ENCODE measurements at places on chromosomes 12 and 14.
A peak's percentile ranks its signal among the peaks of the same experiment; 100 is the strongest.

DNA sequence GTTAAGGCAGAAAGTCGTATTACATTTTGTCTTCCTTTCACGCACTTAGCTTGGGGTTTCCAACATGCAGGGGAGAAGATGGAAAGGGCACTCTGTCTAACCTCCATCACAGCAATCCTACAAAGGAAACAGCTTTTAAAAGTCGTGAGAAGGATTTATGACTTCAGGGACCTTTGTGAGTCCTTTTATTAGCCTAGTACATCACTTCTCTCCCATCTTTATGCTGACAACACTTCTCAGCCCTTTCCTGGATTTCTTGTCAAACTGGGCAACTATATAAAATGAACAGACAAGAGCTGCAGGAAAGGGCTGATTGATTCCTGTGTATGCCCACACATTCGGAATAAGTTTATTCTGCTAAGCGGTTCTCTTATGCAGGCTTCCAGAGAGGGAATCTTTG is 159.0 kb downstream of the DERA start:
- no peak for DNase-seq

DNA sequence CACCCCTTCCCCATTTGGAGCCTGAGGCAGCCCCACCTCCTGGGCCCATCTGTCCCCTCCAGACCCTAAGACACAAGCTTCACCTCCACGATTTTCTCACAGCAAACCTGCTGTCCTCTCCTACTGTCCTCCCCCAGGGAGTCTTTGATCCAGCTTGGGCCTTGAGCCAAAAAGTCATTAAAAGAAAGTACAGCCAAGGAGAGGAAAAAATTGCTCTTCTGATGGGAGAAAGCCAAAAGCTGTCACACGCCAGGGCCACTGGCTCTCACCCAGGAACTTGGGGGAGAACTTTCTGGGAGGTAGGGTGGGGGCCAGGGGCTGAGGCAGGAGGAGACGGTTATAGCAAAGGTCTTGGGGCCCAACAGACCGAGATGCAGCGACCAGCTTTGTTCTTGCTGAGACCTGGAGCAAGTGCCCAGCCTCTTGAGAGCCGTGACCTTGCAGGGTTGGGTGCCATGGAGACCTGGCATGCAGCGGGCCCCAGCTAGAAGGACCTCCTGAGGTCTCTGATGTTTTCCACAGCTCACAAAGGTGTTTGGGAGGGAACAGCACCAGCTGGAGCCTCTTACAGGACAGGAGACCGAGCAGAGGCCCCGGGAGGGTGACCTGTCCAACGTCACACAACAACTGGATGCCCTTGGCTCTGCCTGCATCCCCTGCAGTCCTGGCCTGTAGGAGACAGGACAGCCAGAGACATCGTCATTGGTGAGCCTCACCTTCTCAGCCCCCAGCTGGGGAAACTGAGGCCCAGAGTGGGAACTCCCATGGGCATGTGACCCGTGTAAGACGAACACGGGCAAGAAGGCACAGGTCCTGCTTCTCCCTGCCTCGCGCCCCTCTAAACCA is 124.5 kb downstream of the CALM1 start:
- DNase-seq: no peak

GRCh38 chr12:76547526-76547925 is 12.0 kb downstream of the OSBPL8 start:
- no peak for DNase-seq

GRCh38 chr14:67856827-67857226 is 37.2 kb downstream of the RAD51B start:
- DNase-seq: no peak

- DNase-seq: peak; percentile 58
Measured at GRCh38 chr12:2613326-2614073, 181.3 kb upstream of the FKBP4 start.

GRCh38 chr14:35898217-35898775 is 72.2 kb downstream of the BRMS1L start:
- DNase-seq: no peak

DNA sequence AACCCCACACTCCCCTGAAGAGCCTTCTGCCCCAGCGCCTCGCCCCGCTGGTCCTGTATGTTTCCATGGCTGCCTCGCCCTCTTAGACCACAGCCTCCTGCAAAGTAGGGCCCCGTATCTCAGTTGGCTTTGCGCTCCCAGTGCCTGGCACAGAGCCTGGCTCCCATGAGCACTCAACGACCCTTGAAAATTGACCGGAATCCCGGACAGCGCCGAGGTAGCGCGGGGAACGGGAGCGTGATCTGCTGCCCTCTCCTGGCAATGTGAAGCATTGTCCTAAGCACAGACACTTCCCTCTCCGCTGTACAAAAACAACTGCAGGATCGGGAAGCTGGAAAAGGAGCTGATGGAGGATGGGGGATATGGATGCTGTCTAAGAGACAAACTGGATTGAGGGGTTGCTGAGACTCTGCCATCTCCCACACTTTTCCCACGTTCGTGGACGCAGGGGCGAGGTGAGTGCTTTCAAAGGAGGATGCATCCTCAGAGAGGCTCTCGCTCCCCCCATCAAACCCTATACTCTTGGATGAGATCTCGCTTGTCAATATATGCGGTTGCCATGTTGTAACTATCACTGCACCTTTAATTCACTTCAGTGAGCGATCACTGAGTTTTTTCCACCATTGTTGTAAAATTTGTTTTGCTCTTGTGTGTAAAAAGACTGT is 10.7 kb upstream of the FKBP4 start:
- peak; percentile 53 for DNase-seq

DNA sequence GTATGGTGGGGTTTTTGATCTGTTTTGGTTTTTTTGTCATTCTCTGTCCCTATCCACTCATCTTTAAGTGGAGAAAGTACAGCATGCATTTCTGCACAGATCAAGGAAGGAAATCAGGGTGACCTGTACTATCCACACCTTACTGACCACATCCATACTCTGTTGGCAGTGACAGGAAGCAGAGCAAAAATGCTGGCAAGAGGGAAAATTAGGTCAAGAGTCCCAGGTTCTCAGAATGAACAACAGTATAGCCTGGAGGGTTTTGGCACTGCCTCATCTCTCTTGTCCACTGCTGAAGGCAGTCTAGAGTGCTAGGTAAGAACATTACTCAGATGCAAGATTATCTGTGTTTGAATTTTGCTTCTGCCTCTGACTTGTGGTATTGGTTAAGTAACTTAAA is 70.7 kb downstream of the TAOK3 start:
- DNase-seq: no peak

- peak; percentile 44 for DNase-seq
Measured at GRCh38 chr14:100103250-100104005, 38.2 kb downstream of the EVL start.

- no peak for DNase-seq
Measured at GRCh38 chr12:71008616-71009015, 88.1 kb upstream of the PTPRR start.

GRCh38 chr12:123696207-123696606 is 15.9 kb upstream of the ATP6V0A2 start:
- no peak for DNase-seq

- no peak for DNase-seq
Measured at GRCh38 chr14:89503431-89503996, 86.5 kb upstream of the FOXN3 start.

DNA sequence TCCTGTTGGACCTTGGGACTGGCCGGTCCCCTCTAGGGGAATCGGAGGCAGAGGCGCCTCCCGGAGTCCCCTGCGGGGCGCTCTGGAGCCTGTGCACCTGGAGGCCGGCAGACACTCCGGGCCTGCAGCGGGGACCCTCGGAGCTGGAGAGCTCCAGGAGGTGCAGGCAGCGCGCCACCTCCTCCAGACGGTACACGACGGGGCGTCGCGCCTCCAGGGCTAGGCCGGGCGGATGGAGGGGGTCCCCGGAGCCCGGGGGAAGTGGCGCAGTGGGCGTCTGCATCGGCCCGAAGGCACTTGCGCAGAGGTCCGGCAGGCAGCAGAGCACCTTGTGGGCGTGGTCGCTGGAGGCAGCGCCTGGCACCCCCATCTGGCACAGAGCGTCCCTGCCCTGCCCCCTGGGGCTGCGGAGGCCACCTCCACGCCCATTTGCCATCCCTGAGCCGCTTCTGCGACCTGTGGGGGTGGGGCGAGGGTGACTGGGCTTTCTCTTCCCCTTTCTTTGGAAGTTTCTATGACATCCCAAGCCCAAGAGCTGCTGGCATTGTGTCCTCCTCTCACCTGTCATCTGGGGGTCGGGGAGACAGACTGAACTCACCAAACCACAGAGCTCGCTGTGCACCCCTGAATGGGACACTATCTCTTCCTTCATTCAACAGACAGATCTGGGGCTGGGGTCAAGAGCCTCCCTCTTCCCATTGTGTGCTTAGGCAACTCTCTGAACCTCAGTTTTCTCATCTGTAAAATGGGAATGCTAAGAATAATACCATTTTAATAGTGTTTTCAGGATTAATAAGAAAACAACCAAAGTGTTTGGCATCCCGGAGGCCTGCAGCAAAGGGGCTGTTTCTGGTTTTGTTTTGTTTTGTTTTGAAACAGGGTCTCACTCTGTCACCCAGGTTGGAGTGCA is 37.5 kb upstream of the CORO1C start:
- peak; percentile 25 for DNase-seq

- no peak for DNase-seq
Measured at GRCh38 chr12:27061317-27061716, 21.1 kb downstream of the C12orf71 start.

DNA sequence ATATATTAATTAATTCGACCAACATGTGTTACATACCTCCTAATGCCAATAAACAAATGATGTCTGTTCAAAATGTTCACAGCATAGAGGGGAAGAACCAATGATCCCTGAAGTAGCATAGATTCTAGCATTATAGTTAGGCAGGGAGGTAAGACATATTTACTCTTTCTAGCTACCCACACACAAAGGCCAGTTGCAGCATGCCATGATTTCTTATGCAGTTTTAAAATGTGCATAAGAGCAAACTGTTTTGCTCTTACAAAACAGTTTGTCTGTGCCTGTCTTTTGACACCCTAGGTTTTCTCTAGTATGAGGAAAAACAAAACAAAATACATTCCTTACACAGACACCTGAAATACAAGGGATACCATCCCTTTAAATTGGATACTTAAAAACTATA is 61.9 kb downstream of the SLC16A7 start:
- DNase-seq: no peak

GRCh38 chr12:121861636-121862254 is 3.1 kb upstream of the HPD start:
- no peak for DNase-seq

DNA sequence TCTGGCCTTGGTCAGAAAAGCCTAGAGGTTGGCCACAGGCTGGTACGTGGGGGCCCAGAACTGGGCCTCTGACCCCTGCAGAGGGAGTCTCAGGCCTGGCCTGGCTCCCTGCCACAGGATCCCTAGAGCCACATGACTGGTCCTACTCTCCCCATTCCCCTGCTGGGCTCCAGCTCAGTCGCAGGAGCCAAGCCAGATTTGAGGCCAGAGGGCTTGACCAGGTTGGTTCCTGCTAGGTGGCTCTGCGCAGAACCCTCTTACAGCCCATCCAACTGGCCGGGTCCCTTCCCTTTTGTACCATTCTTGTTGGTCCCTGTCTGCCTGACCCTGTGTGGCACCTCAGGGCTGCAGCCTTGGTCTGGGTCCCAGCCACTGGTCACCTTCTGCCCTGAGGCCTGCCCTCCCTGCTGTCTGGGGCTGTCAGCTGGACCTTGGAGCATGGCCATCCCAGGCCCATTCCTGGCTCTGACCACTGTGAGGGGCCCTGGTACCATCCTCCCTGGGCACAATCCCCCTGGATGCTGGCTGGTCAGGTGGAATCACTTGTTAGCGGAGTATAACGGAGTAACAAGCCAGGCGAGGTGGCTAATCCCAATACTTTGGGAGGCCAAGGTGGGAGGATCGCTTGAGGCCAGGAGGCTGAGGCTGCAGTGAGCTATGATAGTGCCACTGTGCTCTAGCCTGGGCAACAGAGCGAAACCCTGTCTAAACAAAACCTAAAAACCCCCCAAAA is 22.9 kb upstream of the PPP1R13B start:
- DNase-seq: no peak

GRCh38 chr14:97946641-97947040 is 1149.5 kb downstream of the VRK1 start:
- no peak for DNase-seq

DNA sequence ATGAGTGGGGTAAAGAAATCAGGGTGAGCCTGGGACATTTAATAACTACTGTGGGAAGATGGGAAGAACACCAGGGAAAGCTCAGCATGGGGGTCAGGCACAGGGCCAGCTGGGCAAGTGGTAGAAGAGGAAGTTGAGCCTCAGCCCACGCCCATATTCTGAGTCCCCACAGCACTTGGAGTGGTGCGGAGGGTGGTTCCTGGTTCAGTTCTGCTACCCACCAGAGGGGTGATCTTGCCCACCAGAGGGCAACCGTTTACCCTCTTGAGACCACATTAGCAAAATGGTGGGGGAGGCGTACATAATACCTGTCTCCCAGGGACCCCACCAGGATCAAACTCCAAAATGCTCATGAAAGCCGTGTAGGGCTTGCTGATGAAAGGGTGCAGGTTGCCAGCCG is 16.8 kb upstream of the ANKRD33 start:
- DNase-seq: no peak

DNA sequence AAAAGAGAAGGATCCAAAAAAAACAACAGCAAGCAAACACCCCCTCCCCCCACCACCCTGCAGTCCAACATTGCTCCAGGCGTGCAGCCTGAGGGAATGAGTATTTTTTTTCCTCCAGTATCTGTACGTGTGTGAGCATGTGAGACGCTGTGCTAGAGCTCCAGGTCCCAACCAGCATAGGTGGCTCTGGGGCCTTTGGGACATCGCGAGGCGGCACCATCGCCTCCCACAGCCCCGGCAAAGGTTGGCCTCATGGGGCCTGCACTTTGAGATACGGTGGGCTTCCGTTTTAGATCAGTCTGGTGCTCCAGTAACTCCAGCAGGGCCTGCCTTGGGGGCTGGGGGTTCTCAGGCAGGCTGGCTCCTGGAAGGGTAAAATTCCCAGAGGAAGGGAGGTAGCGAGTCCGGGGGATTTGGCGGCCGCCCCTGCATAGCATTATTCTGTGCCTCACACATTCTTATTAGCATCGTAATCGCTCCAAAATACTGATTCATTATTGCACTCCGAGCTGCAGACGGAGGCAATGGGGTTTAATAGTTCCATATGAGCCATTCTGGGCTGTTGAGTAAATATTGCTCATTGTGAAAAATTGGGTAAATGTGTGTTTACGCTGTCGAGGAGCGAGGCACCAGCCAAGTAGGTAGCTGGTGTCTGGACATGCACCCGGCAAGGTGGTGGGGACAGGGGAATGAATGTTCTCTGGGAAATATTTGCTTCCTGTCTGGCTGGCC is 143.1 kb upstream of the MYL2 start:
- no peak for DNase-seq

DNA sequence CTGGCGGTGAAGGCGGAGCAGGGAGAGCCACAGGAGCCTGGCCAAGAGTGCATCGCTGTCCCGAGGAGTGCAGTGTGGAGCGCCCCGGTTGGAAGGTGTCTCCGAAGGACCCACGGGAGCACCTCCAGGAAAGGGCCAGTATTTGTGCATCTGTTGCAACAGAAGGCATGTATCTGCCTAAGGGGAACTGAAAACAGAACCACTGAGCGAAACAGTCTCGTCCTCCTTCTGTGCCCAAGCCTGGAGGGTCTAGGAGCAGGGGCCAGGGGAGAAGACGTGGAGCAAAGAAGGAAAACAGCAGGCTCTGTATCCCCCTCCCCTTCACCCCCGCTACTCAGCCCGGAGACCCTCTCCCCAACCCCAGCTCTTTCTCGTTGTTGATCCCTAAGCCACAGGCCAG is 5.3 kb upstream of the LRRC10 start:
- DNase-seq: no peak

All from activated CD4-positive, alpha-beta T cell treated with anti-CD3 and anti-CD28 coated beads, Interleukin-2, amount 50 U/mL, for 48 hours (primary cell).